Upper lobe of right lung (tissue), 1 donor: ENCODE measurements at places on chromosomes 3 and 15. TPM values are rescaled to one million over a fixed set of nuclear protein-coding genes. Genes with fewer than 3 reads are reported as not detected.

GRCh38 chr15:78112551-78112950 is 18.7 kb downstream of the CIB2 start:
- H3K27ac ChIP-seq, result no peak overlapping the region
- peaks cover 7% of the 10 kb centered on the region for H3K4me1 ChIP-seq
- H3K36me3 ChIP-seq, result no peaks in the 10 kb centered on the region

LYZL4 gene
- total RNA-seq, result not detected

- DNase-seq, result no peak
- no peaks in the 10 kb centered on the region for H3K27me3 ChIP-seq
- no peaks in the 10 kb centered on the region for H3K36me3 ChIP-seq
- no peak overlapping the region for H3K27ac ChIP-seq
Observed at GRCh38 chr15:79339588-79340314, 28.8 kb downstream of the TMED3 start.

GRCh38 chr3:72054976-72055375 is 270.0 kb upstream of the PROK2 start:
- H3K27ac ChIP-seq, result no peak overlapping the region
- no peaks in the 10 kb centered on the region for H3K36me3 ChIP-seq
- no peaks in the 10 kb centered on the region for H3K27me3 ChIP-seq
- no peak for DNase-seq
- no peaks in the 10 kb centered on the region for H3K4me1 ChIP-seq

DNA sequence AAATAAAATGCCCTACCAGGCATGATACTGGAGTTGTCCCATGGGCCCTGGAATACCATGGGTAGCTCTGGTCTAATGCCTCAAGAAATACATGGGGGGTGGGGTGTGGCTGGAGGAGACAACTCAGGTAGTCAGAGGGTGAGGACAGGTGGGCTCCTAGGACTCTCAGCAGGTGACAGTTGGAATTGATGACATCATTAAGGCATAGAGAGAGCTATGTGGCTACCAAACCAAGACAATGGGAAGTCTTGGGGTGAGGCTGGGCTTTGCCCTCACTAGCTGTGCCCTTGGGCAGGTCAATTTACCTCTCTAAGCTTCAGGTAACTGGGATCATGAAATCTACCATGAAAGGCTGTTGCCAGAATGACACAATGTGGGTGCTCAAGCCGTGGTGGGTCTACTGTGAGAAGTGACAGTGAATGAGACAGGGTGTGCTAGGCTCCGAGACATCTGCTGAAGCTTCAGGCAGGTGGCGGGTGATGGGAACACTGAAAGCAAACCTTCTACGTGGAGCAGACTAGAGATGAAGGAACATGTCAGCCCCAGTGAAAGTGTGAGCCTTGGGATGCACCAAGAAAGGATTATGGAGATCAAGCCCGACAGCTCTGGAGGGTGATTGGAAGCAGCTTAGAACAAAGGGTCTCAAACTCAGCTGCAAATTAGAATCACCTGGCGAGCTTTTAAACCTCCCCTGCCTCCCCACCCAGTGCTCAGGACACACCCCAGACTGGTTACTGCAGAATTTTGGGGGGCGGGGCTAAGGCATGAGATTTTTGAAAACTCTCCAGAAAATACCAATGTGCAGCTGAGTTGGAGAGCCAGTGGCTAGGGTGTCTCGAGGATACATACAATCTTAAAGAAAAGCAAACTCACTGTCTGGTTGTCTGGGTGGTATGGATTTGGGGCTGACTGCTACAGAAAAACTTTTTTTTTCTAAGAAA is 21.5 kb downstream of the SLC6A20 start:
- no peak for DNase-seq
- no peaks in the 10 kb centered on the region for H3K27me3 ChIP-seq
- H3K27ac ChIP-seq, result no peak overlapping the region
- peaks cover 4% of the 10 kb centered on the region for H3K4me1 ChIP-seq
- H3K36me3 ChIP-seq, result no peaks in the 10 kb centered on the region

CCR9 gene
- not detected for total RNA-seq

NIPA2 gene
- 46.2 TPM for total RNA-seq

GRCh38 chr15:77349666-77350065 is 70.2 kb downstream of the PEAK1 start:
- DNase-seq, result no peak
- H3K4me1 ChIP-seq, result peaks cover 9% of the 10 kb centered on the region
- H3K4me3 ChIP-seq, result no peak overlapping the region
- H3K27ac ChIP-seq, result no peak overlapping the region

DNA sequence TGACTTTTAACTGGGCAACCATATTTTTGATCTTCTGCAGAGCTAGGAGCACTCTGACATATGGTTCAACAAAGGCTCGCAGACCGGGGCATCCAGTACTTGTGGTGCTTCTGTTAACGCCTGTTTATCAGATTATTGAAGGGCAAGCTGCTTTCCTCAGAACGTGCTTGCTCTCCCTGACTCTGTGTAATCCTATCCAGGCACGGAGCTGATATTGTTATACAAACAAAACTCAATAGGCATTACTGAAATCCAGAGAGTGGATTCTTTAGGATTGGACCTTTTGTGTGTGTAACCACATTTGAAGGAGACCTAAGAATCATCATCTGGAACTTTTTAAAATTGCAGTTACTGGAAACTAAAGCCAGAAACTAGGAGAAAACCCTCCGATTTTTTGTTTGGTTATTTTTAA is 246.5 kb downstream of the PTPRG start:
- DNase-seq, result no peak
- H3K27ac ChIP-seq, result peak overlapping the region; percentile 9
- H3K4me3 ChIP-seq, result no peak overlapping the region
- H3K36me3 ChIP-seq, result no peaks in the 10 kb centered on the region

MOBP gene
- total RNA-seq, result not detected

DNA sequence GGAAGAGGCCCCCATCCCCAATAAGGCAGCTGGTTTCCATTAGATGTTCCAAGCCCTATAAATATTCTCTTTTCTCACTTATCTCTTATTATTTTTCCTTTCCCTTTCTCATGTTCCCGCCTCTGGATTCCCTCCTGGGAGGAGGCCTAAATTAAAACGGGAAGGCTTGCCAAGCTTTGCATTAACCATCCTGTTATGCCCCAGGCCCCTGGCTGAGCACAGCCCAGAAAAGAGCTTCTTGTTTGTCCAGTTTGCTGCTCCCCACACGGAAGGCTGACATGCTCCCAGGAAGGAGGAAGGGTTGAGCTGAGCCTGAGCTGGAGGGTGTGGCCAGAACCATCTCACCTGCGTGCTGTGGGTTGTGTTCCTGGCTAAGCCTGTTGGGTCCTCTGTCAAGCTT is 63.1 kb upstream of the BOC start:
- no peak overlapping the region for H3K27ac ChIP-seq
- H3K36me3 ChIP-seq, result no peaks in the 10 kb centered on the region
- no peaks in the 10 kb centered on the region for H3K27me3 ChIP-seq
- no peak for DNase-seq
- H3K4me3 ChIP-seq, result no peak overlapping the region

- H3K36me3 ChIP-seq, result no peaks in the 10 kb centered on the region
- no peaks in the 10 kb centered on the region for H3K4me1 ChIP-seq
- H3K27ac ChIP-seq, result no peak overlapping the region
- no peak overlapping the region for H3K4me3 ChIP-seq
- H3K27me3 ChIP-seq, result no peaks in the 10 kb centered on the region
Observed at GRCh38 chr3:175571096-175571495, 712.0 kb downstream of the NAALADL2 start.

ISL2 gene
- not detected for total RNA-seq

- peaks cover 10% of the 10 kb centered on the region for H3K4me1 ChIP-seq
- no peak overlapping the region for H3K27ac ChIP-seq
- DNase-seq, result no peak
- no peak overlapping the region for H3K4me3 ChIP-seq
- H3K36me3 ChIP-seq, result no peaks in the 10 kb centered on the region
Observed at GRCh38 chr3:177286034-177286433, 88.8 kb upstream of the TBL1XR1 start.

DNA sequence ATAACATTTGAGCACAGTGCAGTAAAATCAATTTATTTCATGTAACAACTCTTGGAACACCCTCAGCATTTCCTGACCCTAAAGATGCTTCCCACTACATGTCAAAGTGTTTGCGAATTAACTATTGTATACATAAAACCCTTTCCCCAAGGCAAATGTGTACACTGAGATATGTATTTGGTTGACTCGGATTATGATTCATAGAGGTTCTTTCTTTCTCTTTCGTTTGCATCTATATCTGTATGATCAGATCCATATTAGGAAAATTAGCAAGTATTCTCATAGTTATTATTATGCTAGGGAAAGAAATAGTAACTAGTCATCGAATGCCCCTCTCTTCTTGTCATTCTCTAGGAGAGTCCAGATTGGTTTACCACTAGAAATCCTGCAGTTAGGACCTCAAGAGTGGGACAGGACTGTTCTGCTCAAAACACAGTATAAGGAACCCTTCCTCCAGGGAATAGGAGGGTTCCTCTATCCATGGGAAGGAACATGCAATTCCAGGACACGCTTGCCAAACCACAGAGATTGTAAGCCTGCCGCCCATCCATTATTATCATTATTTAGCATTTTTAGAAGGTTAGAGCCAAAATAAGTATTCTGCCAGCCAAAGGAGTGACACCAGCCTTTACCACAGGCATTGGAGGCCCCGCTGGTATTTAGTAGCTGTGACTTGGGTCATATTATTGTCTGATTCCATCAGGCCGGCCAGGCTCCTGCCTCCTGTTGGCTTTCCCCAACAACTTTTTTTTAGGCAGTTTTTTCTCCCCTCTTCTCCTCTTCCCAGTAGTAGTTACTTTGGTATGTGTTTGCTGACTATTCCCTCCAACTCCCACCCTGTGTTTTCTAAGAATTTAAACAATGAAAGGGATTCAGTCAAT is 100.7 kb downstream of the GALK2 start:
- H3K4me3 ChIP-seq, result no peak overlapping the region
- peaks cover 3% of the 10 kb centered on the region for H3K4me1 ChIP-seq
- H3K36me3 ChIP-seq, result no peaks in the 10 kb centered on the region
- no peak overlapping the region for H3K27ac ChIP-seq

- H3K36me3 ChIP-seq, result no peaks in the 10 kb centered on the region
- no peaks in the 10 kb centered on the region for H3K27me3 ChIP-seq
- DNase-seq, result no peak
- no peak overlapping the region for H3K4me3 ChIP-seq
- no peaks in the 10 kb centered on the region for H3K4me1 ChIP-seq
Observed at GRCh38 chr3:67034371-67034770, 36.3 kb downstream of the KBTBD8 start.

DNA sequence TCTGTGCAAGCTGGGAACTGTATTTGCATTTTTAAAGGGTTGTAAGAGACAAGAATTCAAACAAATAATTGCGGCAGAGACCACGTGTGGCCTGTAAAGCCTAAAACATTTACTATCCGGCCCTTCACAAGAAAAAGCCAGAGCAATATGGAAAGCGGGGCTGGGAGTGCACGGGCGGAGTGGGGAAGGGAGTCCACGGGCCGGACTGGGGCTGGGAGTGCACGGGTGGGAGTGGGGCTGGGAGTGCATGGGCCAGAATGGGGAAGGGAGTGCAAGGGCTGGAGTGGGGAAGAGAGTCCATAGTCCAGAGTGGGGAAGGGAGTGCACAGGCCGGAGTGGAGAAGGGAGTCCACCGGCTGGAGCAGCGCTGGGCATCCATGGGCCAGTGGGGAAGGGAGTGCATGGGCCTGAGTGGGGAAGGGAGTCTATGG is 41.2 kb downstream of the KLF15 start:
- no peak overlapping the region for H3K27ac ChIP-seq
- H3K36me3 ChIP-seq, result no peaks in the 10 kb centered on the region
- H3K27me3 ChIP-seq, result no peaks in the 10 kb centered on the region

GRCh38 chr3:122488262-122488973 is 26.3 kb downstream of the KPNA1 start:
- H3K4me3 ChIP-seq, result no peak overlapping the region
- no peak for DNase-seq
- H3K4me1 ChIP-seq, result no peaks in the 10 kb centered on the region
- peaks cover 19% of the 10 kb centered on the region for H3K36me3 ChIP-seq

DNA sequence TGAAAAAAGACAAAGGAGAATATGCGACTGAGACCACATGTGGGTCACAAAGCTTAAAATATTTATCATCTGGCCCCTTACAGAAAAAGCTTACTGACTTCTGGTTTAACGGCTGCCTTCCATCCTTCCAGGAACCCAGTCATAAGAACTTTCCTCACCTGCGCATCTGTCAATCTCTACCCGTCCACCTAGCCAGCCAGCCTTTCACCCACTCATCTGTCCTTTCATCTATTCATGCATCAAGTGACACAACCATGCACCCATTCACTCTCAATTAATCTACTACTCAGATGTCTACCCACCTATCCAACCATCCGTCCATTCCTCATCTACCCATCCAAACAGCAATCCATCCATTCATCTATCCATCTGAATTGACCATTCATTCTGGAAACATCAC is 64.2 kb upstream of the NR2C2 start:
- H3K4me3 ChIP-seq, result no peak overlapping the region
- H3K27ac ChIP-seq, result no peak overlapping the region
- no peak for DNase-seq
